IPS-NIHi11 (cell line): ENCODE measurements at places on chromosomes 1 and 21.

DNA sequence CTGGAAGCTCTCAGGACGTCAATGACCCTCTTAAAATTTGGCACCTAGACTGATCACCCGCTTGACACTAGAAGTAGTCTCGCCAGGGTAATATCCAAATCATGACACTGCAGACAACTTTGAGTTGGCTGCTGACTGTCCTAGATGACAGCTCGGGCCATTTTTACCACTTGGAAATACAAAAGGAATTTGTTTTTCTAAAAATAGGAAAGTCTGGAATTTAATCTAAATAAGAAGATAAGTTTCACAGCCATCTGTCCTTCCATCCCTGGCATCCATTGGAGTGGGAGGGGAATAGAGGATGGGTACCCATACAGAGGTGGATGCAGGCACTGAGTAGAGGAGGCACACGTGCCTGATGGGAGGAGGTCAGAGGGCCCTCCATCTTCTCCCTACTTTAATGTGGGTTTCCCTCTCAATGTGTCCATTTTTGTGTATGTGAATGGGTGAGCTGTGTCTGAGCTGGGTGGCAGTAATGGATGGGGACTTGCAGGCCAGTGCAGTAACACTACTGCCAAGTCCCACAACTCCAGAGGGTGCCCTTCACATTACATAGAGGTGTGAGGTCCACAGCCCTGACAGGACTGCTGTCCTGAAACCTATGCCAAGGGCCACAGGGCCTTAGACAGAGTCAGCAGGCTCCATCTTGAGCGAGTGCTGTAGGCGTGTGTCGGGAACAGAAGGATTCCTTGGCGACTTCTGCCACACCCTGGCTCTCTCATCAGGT, 104.8 kb upstream of the IPO9 start:
- no peak for DNase-seq

DNA sequence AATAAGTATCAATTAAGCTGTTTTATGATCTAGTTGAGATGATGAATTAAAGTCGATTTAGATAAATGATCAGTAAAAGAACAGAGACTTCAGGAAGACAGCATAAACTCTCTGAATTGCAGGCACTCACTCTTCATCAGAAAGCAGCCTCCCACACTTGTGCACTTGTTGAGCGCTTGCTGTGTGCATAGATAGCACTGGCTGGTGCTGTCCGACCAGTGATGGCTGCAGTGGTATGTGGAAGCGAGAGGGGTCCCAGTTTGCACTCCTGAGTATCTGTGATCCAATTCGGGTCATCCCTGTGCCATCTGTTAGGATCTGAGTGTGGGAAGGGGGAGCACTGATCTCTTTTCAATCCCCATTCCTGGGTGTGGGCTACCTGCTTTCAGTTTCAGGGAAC, 137.8 kb downstream of the CAMTA1 start:
- DNase-seq, result no peak

DNA sequence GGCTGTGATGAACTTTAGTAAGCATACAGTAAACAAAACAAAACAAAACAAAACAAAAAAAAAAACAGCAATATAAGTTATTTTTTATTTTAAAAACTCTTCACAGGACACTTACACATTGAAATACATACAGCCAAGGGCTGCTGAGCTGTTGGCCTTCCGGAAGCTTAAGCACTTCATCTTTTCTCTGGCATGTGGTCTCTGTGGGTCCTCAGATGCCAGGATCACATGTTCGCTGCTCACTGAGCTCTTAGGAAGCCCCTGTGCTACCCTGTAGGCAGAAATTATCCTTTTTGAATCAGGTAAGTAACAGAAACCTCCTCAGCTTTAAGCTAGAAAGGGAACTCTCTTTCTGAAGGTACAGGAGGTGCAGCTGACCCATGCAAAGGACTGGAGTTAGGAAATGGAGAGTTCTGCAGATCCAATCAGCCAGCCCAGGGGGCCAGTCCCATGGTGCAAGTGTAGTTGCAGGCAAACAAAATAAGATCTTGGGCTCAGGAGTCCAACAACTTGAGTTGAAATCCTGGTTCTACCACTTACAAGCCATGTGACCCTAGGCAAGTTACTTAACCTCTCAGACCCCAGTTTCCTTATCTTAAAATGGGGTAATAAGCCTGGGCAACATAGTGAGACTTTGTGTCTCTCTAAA, 22.4 kb upstream of the MED18 start:
- DNase-seq, result no peak

GRCh38 chr1:101175886-101176285, 60.9 kb upstream of the S1PR1 start:
- DNase-seq, result no peak

DNA sequence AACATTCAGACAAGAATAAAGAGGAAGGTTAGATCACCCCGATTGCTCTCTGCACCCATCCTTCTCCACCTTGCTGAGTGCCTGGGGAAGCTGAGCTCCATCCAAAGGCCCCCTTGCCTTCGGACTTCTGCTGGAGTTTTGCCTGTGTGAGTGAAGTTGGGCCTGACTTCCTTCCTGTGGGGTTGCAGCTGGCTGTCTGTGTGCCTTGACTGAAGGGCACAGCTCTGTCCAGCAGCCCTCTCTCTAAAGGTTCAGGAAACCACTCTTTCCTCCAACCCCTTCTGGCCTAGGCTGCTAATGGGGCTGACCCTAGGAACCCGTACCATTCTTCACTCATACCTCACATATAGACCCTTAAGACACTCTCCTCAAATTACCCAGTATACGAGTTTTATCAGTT, 173.4 kb upstream of the HMCN1 start:
- no peak for DNase-seq

DNA sequence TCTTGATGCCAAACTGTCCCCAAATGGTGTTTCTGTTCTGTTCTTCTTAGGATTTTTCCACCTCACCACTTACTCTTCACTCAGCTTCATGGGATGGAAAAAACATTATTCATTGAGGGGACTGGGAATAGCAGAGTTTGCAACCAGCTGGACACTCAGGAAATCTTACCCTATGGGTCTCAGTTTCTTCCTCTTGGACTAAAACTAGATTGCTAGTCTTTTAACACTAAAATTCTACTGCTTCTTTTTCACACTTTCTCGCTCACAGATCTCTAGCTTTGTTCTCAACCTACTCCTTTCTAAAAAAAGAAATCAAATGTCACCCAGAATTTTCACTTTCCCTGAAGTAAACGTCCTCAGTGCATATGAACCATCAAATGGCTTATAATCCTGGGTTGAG, 4.8 kb downstream of the KMO start:
- no peak for DNase-seq

- no peak for DNase-seq
Observed at GRCh38 chr1:114322734-114323133, 169.1 kb upstream of the SYT6 start.

GRCh38 chr1:206834217-206834616, 31.2 kb upstream of the IL20 start:
- DNase-seq, result no peak

GRCh38 chr1:201362906-201363305, 14.6 kb downstream of the TNNT2 start:
- DNase-seq, result no peak

DNA sequence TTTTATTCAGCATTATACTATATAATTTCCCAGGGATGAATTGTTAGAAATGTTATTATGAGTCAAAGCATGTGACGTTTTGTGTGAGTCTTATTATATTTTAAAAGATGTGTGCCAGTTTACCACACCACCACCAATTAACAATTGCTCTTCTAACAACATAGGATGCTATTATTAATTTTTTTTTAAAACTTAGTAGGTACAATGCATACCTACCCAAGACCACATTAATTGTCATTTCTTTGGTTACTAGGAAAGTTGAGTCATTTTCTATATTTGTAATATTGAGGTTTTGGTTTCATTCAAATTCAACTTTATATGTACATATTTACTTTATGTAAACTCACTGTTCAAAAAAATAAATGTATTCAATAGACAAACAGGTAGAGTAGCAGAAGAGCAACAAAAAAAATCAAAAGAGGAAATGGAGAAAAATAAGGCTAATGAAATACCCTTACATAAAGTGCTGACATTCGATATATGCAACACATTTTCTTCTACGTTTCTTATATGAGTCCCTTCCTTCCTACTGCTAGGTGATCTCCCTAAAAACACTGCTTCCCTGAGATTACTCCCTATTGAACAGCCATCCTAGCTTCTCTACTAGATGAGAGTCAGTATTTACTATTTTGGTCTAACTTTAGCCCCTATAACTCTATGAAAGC, 9.6 kb downstream of the GCLM start:
- DNase-seq, result no peak

- no peak for DNase-seq
Observed at GRCh38 chr21:24428591-24429199, 1178.6 kb downstream of the MRPL39 start.

DNA sequence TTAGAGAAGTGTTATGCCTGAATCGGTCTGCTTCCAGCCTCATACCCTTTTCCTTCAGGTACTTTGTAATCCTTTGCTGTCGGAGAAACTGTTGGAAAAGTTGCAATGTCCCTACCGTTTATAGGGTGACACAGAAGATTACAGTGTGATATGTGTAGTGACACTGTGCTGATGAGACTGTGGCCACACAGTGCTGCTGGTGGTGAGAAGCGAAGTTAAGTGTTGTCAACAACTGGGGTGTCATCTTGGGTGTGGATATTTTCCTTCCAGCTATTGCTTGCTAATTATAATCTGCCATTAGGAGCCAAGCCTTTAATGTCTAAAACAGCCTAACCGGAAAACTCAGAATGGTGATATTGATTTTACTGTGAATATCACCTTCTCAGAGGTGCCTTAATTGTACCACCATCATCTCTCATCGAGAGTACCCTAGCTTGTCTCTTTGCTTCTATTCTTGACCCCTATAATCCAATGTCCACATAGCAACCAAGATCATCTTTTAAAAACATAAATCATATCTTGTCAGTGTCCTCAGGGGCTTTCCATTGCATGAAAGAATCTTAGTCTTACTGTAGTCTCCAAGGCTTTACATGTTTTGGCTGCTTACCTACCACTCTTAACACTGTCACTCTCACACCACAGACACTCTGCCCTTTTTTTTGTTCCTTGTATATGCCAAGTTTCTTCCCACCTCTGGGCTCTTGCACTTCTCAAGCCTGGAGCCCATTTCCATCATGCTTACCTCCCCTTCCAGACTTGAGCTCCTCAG, 89.4 kb upstream of the PGD start:
- DNase-seq, result no peak

GRCh38 chr1:117499071-117499470, 106.8 kb upstream of the TENT5C start:
- no peak for DNase-seq

- DNase-seq, result no peak
Observed at GRCh38 chr1:207058252-207058651, 5.2 kb downstream of the PFKFB2 start.

GRCh38 chr1:119646521-119647227, 1.4 kb downstream of the ZNF697 start:
- no peak for DNase-seq

GRCh38 chr1:25735956-25736529, 64.0 kb upstream of the SELENON start:
- no peak for DNase-seq

DNA sequence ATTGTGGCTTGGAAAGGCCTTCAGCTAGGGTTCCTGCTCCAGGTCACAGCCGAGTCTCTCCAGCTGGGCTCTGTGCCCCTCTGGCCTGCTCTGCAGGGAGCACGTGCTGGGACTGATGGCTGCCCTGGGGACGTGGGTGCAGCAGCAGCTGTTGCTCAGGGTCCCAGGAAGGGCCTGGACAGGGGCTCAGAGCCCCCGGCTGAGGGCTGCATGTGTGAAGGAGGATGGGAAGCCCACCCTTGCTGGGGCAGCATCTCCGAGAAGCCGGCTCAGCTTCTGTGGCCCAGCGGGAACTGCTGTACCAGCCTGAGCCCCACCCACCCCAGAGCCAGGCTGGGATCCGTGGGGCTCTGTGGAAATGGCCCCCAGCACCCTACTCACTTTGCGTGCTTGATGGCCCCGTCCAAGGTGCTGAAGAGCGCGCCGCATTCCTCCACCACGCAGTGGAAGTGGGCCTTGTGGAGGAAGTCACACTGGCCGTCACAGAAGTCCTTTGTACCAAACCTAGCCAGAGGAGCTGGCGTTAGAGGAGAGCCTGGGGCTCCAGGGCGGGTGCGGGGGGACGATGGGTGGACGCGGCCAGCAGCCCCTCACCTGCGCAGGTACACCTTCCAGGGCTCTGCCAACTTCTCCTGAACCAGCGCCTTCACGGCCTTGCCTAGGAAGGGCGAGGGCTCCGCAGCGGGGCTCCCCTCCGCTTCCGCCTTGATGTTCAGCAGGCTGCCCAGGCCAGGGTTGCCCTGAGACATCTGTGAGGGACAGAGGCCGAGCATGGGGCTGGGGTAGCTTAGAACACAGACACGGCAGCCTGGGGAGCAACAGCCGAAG, 147.5 kb downstream of the CASZ1 start:
- no peak for DNase-seq

GRCh38 chr1:27436204-27437159, 44.1 kb downstream of the GPR3 start:
- no peak for DNase-seq

DNA sequence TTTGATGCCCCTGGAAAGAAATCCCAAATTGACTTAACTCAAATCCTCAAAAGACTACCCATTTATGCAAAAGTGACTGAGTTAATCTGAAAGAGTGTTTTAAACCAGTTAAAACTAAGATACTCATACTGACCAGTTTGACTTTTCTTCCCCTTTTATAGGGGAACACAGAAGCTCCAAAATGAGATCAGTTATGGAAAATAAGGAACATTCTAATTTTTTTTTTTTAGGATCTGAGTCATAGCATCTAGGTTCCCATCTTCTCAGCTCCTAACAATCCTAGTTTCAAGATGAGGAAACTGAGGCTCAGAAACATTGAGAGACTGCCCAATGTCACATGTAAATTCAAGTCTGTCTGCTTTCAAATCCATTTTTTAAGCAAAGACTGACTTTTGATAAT, 231.1 kb upstream of the RUNX1 start:
- DNase-seq, result no peak

GRCh38 chr1:234862944-234863515, 253.1 kb upstream of the IRF2BP2 start:
- DNase-seq, result peak; percentile 40

DNA sequence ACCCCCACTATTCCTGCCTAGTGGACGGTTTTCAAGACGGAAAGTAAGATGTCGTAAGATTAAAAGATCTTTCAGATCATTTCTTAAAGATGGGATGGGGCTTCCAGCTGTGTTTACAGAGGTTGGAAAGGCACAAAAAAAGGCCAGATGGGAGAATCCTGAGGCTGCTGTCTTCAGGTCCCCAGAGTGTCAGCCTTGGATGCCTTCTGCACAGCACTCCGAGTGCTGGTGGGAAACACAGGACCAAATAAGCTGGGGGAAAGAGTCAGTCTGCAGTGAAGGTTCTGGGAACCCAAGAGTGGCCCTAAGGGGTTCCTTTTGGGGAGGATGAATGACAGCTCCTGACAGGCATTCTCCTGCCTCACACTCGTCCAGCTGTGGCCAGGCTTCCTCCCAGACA, 96.5 kb downstream of the COLGALT2 start:
- DNase-seq, result no peak
